ENCODE measurements at places on chromosomes 1 and 21. TPM values are rescaled to one million over a fixed set of nuclear protein-coding genes. Genes with fewer than 3 reads are reported as not detected.

Gene SH2D2A
- not detected for total RNA-seq

Gene PDZK1IP1
- not detected for total RNA-seq

Gene MMP23B
- total RNA-seq = 1.6 TPM

Gene MPL
- total RNA-seq = not detected

Gene LCA5L
- 2.7 TPM for total RNA-seq

Gene CYP4A22
- total RNA-seq = not detected

Gene A3GALT2
- 0.32 TPM for total RNA-seq

Gene DDR2
- 65.3 TPM for total RNA-seq

Gene RNF186
- total RNA-seq = not detected

Gene KRTAP10-5
- total RNA-seq = not detected

Gene SPATC1L
- total RNA-seq = 16.1 TPM

Gene LINGO4
- total RNA-seq = not detected

Gene FNDC5
- 577 TPM for total RNA-seq

Gene NCMAP
- not detected for total RNA-seq

Gene CSRP1
- 198 TPM for total RNA-seq
